Thoracic aorta (tissue), 2 donors: ENCODE measurements at places on chromosomes 12 and 14. TPM values are rescaled to one million over a fixed set of nuclear protein-coding genes. Genes with fewer than 3 reads are reported as not detected.

The KRT7 gene
- 24.1 TPM for total RNA-seq

The CELA1 gene
- total RNA-seq: not detected

The NPAS3 gene
- total RNA-seq: 1.1 TPM

The RNASE1 gene
- total RNA-seq: 537 TPM

The LRFN5 gene
- total RNA-seq: 0.41 TPM
